GM12892 (cell line): ENCODE measurements at places on chromosomes 11 and 22.

DNA sequence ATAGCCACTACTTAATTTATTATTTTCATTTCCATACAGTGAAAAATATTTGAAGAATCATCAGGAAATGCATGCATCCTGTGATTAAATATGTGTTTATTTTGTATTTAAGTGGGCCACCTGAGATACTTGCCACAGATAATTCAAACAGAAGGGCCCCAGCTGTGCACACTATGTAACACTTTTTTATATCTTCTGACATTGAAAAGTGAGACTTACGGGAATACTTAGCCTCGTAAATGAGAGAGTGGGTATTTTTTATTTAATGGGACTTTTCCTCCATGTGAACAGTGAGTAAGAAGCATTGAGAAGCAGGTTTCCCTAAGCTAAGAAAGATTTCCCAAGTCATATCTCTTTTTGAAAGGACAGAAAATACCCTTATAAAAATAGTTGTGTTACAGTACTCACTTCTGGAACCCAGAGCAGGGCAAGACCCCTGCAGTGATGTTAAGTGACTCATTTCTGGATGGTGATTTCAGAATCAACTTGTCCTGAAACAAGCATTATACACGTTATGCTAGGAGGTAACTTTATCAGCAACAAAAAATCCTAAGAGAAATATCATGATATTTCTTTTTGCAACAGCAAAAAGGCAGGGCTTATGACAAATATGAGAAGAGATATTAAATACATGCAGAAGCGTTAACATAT, 478.1 kb upstream of the CHORDC1 start:
- no peak for DNase-seq

- no peak for DNase-seq
Measured at GRCh38 chr22:19110064-19110458, 12.2 kb downstream of the DGCR2 start.

DNA sequence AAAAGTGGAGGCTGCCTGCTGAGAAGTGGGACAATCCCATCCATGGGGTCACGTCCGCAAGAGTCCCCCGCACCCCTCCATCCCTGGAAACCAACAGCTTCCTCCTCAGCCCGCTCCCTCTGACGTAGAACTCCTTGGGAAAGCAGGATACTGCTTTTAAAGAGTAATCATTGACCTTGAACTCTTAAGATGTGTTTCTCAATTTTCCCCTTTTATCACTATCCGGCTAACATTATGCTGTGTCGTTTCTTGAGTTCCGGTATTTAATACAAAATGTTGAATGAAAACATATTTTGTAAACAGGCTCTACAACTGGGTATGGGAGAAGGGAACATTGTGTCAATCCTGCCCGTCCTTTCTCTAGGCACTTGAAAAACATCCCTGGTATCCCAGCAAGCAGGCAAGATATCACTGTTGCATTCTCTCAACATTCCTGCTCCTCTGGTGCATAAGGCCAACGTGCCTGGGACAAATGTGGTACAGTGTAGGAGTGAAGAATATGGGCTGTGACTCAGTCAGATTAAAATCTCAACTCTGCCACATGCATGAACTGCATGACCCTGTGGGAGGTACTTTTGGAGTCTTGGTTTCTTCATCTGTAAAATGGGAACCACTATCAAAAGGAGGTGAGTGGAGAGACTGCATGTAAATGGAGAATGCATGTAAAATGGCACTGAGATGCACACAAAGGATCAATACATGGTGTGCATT, 52.8 kb downstream of the WT1 start:
- no peak for DNase-seq

DNA sequence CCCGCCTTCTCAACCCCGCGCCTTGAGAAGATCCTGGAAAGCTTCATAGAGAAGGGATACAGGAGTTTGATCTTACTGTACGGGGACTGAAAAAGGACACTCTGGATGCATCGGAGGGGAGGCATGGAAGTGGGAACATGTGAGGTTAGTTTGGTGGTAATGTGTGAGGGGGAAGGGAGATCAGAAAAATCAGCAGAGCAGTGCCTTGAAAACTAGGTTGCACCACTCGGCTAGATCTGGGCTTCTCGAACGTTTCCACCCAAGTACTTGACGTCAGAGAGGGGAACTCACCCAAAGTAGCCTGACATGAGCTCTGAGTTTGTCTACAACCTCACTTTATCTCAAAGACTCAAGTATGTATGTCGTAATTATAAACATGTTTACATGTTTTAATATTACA, 14.5 kb downstream of the USP35 start:
- no peak for DNase-seq

- DNase-seq: peak; percentile 53
Measured at GRCh38 chr11:120336641-120337354, 585 bp downstream of the ARHGEF12 start.

DNA sequence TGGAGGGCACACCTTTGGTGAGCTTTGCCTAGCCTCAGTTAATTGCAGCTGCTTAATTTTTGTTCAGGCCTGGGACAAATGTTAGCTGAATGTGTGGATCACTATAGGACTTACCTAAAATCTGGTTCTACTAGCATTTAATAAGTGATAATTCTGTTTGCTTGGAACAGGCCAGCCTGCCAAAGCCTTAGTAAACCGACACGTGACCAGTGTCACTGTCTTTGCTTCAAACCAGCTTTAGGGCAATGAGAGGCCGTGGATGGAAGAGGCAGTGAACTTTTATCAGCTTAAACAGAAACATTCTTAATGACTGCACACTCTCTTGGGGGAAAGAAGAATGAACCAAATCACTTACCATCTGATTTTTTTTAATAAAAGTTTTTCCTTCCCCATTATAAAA, 10.8 kb downstream of the PARVA start:
- no peak for DNase-seq

DNA sequence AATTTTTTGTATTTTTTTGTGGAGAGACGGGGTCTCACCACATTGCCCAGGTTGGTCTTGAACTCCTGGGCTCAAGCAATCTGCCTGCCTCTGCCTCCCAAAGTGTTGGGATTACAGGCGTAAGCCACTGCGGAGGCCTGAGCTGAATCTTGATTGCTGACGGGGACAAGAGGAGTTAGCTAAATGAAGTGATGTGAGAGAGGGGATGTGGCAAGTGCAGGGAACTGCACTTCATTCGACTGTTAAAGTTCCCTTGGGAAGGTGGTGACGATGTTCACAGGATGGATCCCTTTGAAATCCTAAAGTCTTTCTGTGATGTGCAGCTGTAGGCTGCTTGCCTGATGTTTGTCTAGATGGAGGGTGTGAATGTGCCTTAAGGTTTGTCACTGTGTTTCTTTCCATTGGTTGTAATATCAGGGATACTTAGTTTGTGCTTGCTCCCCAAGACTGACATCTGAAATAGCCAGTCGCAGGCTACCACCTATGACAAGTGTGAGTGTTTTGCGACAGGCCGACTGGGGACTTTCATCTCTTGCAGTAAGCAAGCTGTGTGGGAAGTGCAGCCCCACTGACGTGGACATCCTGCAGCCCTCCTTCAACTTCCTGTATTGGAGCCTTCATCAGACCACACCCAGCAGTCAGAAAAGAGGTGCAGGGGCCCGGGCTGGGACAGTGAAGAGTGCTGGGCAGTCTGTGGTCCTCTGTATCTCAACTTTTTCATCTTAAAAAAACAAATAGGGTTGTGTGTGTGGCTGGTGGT, 19.6 kb upstream of the CCDC134 start:
- peak; percentile 65 for DNase-seq

GRCh38 chr11:83033972-83034672, 37.6 kb downstream of the RAB30 start:
- no peak for DNase-seq

GRCh38 chr22:19225560-19225959, 47.0 kb upstream of the SLC25A1 start:
- DNase-seq: no peak

GRCh38 chr22:48403521-48404403, 1423.9 kb downstream of the BRD1 start:
- no peak for DNase-seq

GRCh38 chr11:17458268-17458667, 18.4 kb downstream of the ABCC8 start:
- DNase-seq: no peak

GRCh38 chr11:41113160-41113559, 346.3 kb downstream of the LRRC4C start:
- no peak for DNase-seq

- no peak for DNase-seq
Measured at GRCh38 chr22:37443086-37443485, 15.8 kb upstream of the ELFN2 start.

GRCh38 chr22:25564979-25565677, 653 bp downstream of the GRK3 start:
- peak; percentile 31 for DNase-seq

GRCh38 chr11:61193596-61193995, 9.7 kb upstream of the PGA3 start:
- DNase-seq: no peak

- no peak for DNase-seq
Measured at GRCh38 chr22:28977481-28977971, 84.1 kb downstream of the C22orf31 start.

DNA sequence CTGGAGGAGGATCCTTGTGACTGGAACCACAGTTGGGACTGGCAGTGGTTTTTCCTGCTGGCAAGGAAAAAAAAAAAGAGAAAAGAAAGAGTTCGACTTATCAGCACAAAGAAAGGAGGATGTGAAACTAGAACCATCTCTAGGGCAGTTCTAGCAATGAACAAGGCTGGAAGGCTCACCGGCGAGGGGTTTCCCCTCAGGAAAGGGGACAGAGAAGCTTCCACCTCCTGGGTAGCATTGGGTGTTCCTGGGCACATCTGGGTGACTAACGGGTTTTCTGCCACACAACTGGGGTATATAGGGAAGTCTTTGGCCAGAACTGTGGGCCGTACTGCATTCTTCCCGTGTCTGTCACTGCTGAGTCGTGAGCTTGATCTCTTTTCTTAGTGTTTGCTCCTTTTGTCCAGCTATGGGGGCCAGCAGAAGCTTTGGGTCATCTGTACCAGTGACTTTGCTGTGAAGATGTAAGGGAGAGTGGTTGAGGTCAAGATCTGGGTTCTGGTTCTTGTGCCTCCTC, 109.4 kb upstream of the OR4B1 start:
- peak; percentile 34 for DNase-seq

GRCh38 chr11:68954836-68955606, 25.8 kb downstream of the MRGPRD start:
- DNase-seq: no peak

GRCh38 chr11:61297746-61298145, 2.6 kb upstream of the VWCE start:
- DNase-seq: no peak

GRCh38 chr11:19315511-19315910, 74.8 kb upstream of the E2F8 start:
- no peak for DNase-seq

- peak; percentile 94 for DNase-seq
Measured at GRCh38 chr11:61792310-61793082, at the start of the genes FEN1 and TMEM258. FEN1 (plus strand) TSS chr11:61792911; CDS start chr11:61795362, 2,451 bp downstream. TMEM258 (minus strand) TSS chr11:61792599; CDS start chr11:61792558, 41 bp downstream.
